Stomach (tissue), 19 donors: ENCODE measurements at places on chromosomes 2 and 18. TPM values are rescaled to one million over a fixed set of nuclear protein-coding genes. Genes with fewer than 3 reads are reported as not detected.
A peak's percentile ranks its signal among the peaks of the same experiment; 100 is the strongest.

Gene SPP2
- 0.73 TPM for total RNA-seq

Gene ARHGAP15
- 66.3 TPM for total RNA-seq

DNA sequence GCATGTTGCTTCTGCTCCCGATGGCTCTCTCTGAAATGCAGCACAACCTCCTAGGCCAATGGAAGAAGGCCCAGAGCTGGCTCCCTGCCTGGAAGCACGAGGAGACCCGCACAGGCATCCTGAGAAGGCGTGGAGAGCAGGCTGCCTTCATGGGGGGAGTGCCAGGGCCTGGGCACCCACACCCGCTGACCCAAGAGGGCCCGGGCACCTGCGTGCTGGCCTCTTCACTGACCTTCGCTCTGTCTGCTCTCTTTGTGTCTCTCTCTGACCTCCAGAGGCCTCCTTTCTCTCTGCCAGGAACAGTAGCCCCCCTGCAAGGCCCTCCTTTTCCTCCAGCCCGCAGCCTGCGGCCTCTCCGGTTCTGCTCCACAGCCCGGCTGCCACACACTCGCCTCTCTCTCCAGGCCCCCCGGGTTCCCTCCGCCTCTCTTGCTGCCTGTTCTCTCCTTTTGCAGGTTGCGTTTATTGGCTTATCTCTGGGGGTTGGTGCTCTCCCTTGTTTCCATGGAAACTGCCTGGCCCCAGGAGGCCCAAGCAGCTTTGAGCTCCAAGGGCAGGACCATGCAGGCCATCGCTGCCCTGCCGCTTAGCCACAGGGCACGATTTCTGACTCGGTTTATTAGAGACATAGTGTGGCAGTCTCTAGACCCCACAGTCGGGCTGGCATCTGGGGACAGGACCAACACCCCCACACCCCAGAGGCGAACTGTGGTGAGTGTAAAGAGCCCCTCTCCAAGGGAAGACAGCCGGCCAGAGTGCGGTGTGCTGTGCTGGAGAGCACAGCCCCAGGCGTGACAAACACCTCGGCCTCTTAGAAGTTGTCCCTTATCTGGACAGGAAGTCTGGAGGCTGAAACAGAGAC, 1.7 kb downstream of the MZT2B start:
- DNase-seq, result peak; percentile 67
- peak overlapping the region; percentile 93 for H3K4me3 ChIP-seq
- no peaks in the 10 kb centered on the region for H3K27me3 ChIP-seq

DNA sequence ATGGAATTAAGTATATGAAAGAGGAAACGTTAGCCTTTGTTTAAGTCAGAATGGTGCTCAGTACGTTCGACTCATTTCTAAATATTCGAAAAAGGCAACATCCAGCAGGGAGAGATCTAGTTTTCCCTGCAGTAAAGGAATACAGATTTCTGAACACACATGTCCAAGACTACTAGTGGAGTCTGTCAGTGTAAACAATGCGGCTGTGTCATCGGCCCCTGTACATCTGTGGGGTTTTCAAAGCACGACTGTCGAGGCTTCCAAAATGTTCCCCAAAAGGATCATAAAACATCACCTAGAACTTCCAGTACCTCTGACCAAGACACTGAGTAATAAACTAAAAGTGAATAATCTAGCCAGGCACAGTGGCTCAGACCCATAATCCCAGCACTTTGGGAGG, 112.8 kb downstream of the ZNF516 start:
- peaks cover 18% of the 10 kb centered on the region for H3K36me3 ChIP-seq
- no peak overlapping the region for H3K27ac ChIP-seq
- peaks cover 8% of the 10 kb centered on the region for H3K4me1 ChIP-seq
- H3K4me3 ChIP-seq, result no peak overlapping the region
- H3K27me3 ChIP-seq, result no peaks in the 10 kb centered on the region

DNA sequence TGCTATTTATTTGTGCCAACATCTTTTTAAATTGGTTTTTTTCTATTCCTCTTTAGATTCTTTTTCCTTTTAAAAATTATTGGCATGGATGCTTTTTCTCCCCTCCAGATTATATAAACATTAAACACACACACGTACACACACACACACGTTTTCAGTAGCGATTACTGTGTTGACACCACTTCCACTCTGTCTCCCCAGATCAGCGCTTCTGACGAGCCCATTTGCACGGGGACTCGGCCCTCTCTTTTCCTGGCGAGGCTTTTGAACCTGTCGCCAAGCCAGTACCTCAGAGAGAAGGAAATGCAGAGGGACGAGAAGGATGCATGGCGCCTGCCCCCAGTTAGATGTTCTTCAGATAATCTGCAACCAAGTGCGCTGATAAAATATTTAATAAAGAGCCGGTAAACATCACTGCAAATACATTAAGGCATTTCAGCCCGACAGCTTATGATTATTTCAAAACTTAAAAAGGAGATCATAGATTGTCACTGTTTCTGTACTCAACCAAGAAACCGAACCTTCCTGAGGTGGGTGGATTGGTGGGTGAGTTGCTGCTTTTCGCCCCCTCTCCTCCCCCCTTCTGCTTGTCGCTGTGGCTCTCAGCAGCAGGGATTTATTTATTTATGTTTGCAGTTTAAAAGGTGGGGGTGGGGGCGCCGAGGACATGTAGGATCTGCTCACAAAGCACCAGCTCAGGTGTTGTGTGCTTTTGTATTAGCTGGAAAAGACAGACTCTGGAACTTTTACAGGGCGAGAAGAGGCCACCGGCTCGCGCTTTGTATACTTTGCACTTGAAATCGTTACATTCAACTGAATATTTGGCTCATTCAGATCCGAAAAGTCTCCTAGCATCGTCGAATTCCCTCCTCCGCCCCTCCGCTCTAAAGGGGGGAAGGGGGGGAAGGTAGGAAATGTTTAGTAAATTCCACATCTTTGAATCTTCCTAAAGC, 787 bp upstream of the TBR1 start:
- no peaks in the 10 kb centered on the region for H3K36me3 ChIP-seq
- no peak overlapping the region for H3K27ac ChIP-seq
- H3K4me3 ChIP-seq, result peak overlapping the region; percentile 61
- DNase-seq, result no peak
